ENCODE measurements at places on chromosomes 1 and 21.

- DNase-seq: no peak
Measured at GRCh38 chr1:229666585-229666984, 40.5 kb downstream of the URB2 start.

GRCh38 chr1:236108027-236108648 lies 34.2 kb upstream of the GPR137B start:
- no peak for DNase-seq

DNA sequence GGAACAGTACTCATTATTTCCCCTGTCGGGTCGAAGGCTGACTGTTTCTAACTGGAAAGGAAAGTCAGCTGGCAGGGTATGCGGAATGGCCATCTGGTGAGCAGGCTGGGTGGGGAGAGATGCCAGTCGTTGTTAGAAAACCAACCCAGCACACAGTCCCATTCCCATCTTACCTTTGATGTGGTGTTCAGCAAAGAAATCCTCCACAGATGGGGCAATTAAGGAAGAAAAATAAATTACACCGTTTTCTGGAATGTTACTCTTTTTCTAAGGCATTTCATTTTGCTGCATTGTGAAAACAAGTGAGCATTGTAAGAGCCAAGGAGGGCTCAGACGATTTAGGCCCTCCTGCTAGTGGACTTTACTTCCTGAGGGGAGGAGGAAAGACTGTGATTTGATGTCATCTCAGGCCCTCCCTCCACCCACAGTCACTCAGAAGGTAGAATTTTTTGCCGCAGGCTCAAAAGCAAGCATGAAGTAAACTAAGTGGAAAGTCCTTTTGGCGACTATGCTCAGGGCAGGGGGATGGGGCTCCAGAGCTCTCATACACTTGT lies at the start of gene SLC16A4:
TSS of gene SLC16A4 (minus strand) at position 335 of the 554 bp plus-strand sequence. CDS start 1,703 bp downstream, outside the sequence.
- peak; percentile 83 for DNase-seq

DNA sequence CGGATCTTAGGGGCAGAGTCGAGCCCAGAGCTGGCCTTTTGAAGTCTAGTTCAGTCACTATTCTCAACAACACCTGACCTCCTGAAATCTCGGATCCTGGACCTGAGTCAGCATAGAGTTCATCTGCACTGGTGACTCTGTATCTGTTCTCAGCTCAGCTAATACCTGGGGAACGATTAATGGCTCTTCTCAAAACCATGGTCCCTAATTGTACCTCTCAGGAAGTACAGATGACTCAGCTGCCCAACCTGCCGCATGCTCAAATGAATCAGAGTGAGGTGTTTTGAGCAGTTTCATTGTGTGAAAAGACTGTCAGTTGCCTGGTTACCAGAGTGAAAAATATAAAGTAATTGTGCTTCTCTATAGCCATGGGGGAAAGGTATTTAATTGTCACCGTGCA lies 89.2 kb downstream of the SLC35F3 start:
- peak; percentile 19 for DNase-seq

DNA sequence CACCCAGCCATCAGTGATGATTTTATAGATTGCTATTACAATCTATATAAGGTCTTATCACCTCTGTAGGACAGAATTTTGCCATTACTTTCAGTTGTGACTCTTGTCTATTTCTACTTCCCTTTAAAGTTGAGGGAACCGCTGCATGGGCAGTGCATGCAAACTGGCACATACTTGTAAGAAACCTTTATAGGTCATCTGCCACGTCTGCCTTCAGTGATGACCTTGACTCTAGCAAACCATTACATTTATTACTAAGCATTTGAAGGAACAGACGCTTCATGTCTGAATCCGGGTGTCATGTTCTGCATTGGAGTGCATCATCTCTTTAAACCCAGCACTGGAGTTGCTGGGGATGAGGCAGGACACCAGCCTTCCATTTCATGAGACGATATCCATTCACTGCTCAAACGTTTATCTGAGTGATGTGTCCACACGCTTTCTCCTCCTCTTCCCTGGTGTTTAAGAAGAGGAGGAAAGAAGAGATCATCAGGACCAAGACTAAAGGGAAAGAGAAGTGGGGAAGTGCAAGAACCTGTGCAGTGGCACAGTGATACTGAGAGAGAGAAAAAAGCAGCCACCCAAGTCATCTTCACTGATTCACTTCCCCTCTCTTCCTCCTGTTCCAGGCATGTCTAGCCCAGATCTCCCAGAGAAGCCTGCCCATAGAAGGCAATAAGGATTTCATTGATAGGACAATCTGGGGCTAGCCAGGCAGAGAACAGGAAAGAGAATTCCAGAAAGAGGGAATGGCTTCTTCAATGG lies 14.1 kb downstream of the CCSAP start:
- DNase-seq: no peak

GRCh38 chr1:39105841-39106765 lies 80.0 kb downstream of the NDUFS5 start:
- DNase-seq: no peak

- DNase-seq: no peak
Measured at GRCh38 chr1:38225745-38226144, 179.2 kb upstream of the POU3F1 start.

DNA sequence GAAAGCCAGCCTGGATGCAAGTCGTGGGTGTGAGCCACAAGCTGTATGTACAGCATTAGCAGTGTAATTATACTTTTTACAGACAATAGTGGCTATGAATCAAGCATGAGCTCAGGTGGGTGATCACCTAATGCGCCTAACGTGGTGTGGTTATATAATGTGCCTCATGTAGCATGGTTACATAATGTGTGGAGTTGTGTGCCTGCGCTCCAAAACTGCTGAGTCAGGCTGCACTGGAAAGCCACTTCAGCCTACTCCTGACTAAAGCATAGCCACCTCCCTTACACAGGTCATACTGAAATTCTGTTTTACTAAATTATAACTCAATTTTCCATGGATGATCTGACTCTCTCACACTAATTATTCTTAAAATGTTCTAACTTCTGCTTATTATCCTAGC lies 69.8 kb downstream of the KCNT2 start:
- no peak for DNase-seq

- DNase-seq: no peak
Measured at GRCh38 chr1:174157157-174157806, 2.0 kb upstream of the RABGAP1L start.

DNA sequence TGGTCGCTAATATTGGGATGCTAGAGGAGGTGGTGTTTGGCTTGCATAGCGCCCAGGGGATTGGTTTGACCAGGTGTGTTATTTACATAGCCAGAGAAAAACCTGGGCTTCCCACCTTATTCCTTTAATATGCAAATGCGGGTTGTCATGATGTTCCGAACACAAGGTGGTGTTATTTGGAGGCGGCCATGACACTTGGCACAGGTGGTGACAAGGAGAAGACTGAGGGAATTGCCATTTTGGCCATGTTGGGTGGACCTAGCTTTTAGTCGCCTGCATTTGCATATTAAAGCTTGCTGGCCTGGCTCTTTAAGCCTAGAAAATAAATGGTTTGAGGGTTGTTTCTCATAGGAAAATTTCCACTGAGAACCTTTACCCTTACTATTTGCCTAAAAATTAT lies 490.5 kb downstream of the SIPA1L2 start:
- DNase-seq: no peak

GRCh38 chr1:181765451-181766026 lies 282.2 kb downstream of the CACNA1E start:
- DNase-seq: no peak

DNA sequence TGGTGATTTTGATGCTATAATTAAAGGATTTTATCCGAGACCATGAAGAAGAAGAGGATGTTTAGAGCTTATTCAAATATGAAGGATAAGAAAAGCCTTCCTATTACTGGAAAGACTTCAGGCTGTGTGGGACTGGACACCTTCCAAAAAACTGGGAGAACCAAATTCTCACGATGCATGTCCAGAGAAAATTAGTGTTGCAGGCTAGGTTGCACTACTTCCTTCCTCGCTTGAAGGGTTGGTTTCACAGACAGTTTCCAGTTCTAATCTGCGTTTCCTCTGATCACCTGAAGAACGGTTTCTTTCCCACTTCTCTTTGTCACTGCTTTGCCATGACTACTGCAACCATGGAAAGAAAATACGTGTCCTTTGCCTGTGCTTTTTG lies 2.0 kb downstream of the MTARC2 start:
- DNase-seq: no peak

- no peak for DNase-seq
Measured at GRCh38 chr1:246157516-246157915, 349.6 kb downstream of the SMYD3 start.

DNA sequence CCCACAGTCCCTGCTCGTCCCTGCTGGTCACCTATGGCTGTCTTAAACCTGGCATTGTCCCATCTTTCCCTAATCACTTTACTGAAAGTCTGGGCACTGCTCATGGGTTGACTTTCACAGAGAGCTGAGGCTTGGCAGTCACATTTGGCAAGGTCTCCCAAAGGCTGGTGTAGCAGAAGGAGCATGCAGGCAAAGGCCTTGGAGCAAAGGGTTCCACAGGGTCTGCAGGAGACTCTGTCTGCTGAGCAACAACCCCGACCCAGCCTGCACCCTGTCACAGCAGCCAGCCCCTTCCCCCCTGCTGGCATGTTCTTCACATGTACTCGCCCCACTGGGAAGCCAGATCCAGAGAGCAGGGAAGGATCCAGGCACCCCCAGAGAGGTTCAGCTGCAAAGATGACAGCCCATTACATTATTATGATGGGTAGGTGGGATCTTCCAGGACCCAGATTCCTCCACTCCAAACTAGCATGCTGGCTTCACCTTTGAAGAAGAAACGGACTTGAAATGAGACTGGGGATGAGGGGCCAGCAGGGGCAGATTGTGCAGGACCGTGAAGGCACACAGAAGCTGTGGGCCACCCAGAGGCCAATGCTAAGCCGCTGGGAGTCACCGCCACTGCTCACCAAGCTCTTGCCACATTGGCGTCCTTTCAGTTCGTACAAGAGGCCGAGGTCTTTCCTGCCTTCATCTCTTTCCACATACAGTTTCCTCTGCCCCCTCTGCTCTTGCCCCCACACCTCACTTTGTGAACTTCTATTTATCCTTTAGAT lies 14.2 kb upstream of the TMEM125 start:
- DNase-seq: no peak

DNA sequence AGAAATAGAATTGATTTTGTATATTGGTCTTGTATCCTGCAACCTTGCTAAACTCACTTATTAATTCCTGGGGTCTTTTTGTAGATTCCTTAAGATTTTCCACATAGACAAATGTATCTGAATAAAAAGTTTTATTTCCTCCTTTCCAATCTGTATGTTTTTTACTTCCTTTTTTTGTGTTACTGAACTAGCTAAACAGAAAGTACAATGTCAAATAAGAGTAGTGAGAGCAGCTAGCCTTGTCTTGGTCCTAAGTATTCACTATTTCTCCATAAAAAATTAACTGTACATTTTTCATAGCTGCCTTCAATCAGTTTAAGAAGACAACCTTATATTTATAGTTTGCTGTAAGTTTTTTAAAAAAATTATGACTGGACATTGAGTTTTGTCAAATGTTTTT lies 74.9 kb downstream of the FASLG start:
- no peak for DNase-seq

- no peak for DNase-seq
Measured at GRCh38 chr1:88455621-88456256, 228.3 kb upstream of the PKN2 start.

DNA sequence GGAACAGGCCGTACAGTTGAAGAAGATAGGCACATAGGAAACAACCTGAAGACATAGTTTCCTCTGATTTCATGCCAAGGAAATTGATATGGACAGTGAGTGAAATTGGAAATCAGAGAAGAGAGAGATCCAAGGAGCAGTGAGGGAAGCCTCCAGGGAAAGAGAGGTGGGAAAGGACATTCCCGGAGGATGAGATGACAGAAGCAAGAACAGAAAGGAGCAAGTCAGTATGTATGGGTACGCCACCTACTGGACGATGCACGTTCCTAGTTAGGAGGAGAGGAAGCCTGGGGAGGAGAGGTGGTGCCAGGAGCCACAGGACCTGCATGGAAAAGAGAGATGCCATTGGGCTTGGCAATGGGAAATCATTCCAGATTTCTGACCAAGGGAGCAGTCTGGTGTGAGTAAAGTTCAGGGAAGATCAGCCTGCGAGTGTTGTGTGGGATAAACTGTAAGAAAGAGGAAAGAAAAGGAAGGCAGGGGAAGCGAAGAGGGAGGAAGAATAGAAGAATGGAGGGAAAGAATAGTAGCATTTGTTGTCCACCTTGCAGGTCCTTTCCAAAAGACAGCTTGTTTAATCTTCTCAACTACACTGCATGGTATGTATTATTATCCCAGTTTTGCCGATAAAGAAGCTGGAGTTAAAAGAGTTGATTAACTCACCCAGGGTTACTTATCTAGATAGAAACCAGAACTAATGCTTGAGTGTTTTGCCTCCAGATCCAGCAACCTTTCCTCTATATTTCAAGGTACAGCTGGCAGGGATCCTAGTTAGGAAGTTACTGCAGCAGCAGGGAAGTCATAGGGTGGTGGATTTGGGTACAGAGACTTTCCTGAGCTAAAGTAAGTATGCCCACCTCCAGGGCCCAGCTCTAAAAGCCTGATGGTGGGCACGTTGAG lies 27.4 kb downstream of the C1orf116 start:
- peak; percentile 70 for DNase-seq

DNA sequence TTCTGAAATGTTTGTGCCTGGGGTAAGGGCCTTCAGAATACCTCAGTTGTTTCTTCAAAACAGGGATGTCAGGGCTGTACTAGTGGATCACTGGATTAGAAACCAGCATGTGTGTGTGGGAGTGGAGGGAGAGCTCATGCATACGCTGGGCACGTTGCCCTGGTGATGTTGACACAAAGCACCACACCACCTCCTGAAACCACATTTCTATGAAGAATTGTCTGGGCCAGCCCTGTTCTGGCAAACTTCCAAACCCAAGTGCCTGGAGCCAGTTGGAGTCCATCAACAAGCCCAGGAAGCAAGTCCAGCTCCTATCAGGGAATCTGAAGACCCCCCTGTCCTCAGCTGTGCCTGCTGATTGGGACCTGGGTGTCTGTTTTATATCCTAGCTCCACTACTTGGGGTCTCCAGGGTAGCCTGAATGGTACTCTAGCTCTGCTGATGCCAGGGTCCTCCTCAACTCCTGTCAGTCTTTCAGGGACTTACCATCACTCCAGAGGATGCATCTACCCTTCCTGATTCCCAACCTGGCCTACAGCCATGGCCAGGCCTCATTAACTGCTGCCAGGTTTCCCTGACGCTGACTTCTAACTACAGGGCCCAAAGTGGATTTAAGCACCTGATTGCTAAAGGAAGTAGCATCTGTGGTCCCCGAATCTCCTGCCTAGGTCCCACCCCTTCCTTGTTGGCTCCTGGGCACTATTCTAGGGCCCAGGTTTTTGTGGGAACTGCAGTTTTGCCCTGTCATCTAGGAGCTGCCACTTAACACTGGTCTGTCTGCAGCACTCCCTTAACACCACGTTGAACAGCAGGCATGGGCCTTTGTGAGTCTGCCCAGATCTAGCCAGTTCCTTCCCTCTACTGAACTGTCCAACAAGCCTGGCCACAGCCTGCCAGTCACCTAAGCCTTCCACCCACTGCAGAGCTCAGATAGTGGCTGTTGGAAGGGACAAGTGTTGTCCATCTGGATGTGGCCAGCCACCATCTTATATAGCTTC lies 45.5 kb downstream of the LPAR3 start:
- peak; percentile 98 for DNase-seq

DNA sequence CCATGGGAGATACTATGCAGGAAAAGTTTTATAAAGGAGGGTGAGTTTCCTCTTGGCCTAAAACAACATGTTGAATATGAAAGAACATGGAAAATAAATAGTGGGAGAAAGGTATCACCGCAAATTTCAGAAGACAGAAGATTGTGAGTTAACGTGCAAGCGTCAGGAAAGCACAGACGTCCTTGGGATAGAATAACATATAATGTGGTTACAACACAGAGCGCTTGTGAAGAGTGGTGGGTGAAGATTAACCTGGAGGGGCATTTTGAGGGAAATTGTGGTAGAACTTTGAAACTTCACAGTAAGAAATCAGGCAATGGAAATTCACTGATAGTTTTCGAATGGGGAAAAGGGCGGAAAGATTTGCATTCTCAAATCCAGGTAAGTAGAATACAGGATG lies 47.3 kb downstream of the NEGR1 start:
- no peak for DNase-seq
